ENCODE measurements at places on chromosomes 4 and X.

GRCh38 chr4:3294401-3295241 lies 1.8 kb downstream of the RGS12 start:
- DNase-seq: no peak

DNA sequence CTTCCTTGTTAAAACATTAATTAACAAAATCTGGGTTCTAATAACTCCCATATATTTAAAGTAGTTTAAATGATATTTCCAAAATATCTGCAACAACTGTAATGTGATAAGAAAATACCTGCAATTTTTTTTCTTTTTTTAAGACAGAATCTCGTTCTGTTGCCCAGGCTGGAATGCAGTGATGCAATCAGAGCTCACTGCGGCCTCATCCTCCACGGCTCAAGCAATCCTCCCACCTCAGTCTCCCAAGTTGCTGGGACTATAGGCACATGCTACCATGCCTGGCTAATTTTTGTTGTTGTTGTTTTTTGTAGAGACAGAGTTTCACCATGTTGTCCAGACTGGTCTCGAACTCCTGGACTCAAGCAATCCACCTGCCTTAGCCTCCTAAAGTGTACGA lies 45.7 kb upstream of the NSUN7 start:
- no peak for DNase-seq

DNA sequence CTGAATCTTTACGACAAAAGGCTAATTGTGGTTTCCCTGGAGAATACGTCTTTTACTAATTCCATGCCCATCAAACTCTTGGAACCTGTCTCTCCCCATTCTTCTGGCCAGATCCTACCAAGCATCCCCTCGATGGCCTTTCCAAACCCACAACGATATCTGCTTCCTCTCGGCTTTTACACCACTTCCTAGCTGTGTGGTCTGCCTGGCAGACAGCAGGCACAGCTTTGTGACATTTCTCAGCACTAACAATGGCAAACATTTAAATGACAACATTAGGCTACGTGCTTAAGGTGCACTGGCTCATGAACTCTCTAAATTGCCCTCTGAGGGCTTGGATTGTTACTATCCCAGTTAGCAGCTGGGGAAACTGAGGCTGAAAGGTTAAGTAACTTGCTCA lies 141.0 kb downstream of the NSUN7 start:
- no peak for DNase-seq

- no peak for DNase-seq
Observed at GRCh38 chr4:115629270-115629669, 515.9 kb upstream of the NDST4 start.

DNA sequence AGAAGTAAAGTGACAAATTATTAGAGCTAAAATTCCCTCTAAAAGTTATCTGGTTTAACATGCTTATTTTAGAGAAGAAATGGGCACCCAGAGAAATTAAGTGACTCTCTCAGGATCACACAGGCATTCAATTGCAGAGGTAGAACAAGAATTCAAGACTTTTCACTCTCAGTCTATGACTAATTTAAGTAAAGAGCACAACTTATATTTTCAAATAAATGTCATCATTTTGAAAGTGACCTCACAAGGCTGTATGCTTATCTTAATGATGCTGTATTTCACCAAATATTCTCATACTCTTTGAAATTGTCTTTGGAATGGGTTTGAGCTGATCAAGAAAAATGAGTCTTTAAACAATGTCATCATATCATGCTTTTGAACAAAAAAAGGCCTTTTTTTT lies 15.3 kb downstream of the GPR174 start:
- DNase-seq: no peak

GRCh38 chr4:625631-626161 lies 323 bp downstream of the PDE6B start:
- DNase-seq: no peak

All from activated naive CD8-positive, alpha-beta T cell treated with anti-CD3 and anti-CD28 coated beads, Interleukin-2, amount 50 U/mL, for 16 hours (primary cell).